ENCODE measurements at places on chromosomes 6 and 20. TPM values are rescaled to one million over a fixed set of nuclear protein-coding genes. Genes with fewer than 3 reads are reported as not detected.

The OR2H1 gene
- polyA plus RNA-seq, result not detected

The UNC5CL gene
- polyA plus RNA-seq, result 4.5 TPM

DNA sequence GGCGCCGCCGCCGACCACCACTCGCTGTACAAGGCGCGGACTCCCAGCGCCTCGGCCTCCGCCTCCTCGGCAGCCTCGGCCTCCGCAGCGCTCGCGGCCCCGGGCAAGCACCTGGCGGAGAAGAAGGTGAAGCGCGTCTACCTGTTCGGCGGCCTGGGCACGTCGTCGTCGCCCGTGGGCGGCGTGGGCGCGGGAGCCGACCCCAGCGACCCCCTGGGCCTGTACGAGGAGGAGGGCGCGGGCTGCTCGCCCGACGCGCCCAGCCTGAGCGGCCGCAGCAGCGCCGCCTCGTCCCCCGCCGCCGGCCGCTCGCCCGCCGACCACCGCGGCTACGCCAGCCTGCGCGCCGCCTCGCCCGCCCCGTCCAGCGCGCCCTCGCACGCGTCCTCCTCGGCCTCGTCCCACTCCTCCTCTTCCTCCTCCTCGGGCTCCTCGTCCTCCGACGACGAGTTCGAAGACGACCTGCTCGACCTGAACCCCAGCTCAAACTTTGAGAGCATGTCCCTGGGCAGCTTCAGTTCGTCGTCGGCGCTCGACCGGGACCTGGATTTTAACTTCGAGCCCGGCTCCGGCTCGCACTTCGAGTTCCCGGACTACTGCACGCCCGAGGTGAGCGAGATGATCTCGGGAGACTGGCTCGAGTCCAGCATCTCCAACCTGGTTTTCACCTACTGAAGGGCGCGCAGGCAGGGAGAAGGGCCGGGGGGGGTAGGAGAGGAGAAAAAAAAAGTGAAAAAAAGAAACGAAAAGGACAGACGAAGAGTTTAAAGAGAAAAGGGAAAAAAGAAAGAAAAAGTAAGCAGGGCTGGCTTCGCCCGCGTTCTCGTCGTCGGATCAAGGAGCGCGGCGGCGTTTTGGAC is 2.0 kb downstream of the SOX4 start:
- DNase-seq, result no peak

The C20orf144 gene
- 0.11 TPM for polyA plus RNA-seq

DNA sequence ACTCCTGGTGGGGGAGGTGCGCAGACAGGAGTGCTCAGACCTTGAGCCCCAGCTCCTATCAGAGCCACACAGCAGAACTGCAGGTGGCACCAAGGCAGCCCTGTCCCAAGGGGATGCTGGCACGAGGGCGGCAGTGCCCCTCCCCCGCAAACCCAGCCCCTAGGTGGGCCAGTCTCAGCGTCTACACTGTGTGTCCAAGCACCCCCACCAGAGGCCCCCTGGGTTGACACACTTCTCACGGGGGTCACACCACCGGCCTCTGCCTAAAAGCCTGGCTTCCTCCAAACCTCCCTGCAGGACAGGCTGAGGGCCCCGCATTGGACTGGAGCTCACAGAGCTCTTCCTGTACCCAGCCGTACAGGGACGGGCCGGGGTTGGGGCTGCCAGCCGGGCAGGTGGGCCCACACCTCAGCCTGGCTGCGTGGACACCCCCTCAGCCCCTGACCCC is 8.1 kb downstream of the SLC2A4RG start:
- DNase-seq, result no peak

The COL21A1 gene
- polyA plus RNA-seq, result 122 TPM

The ABHD16B gene
- not detected for polyA plus RNA-seq

The MEI4 gene
- polyA plus RNA-seq, result 1.8 TPM

- DNase-seq, result no peak
Measured at GRCh38 chr6:137230547-137230946, 11.4 kb upstream of the IFNGR1 start.

- DNase-seq, result no peak
Measured at GRCh38 chr6:70524721-70525286, 41.9 kb upstream of the SDHAF4 start.

The ZSWIM1 gene
- polyA plus RNA-seq, result 17.1 TPM

GRCh38 chr20:22536956-22537756 is 47.2 kb downstream of the FOXA2 start:
- no peak for DNase-seq

DNA sequence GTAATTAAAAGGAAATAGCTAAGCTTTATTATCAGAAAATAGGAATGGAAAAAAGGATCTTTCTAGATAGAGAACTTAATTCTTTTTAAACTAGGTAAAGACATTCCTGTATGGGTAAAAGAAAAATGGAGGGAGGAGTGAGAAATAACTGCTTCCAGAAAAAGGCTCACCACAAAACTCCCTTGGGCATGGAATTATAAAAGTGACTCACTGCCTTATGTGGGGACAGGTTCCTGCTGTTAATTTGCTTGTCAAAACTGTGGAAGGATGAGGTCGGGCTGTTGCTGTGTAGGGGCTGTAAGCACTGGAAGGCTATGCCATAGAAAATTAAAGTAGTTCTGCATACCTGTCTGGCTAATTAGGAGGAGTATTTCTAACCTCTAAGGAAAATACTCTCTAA is 158.7 kb downstream of the UBE3D start:
- DNase-seq, result no peak

The PGC gene
- 0.48 TPM for polyA plus RNA-seq

The ANKRD66 gene
- polyA plus RNA-seq, result 0.06 TPM

DNA sequence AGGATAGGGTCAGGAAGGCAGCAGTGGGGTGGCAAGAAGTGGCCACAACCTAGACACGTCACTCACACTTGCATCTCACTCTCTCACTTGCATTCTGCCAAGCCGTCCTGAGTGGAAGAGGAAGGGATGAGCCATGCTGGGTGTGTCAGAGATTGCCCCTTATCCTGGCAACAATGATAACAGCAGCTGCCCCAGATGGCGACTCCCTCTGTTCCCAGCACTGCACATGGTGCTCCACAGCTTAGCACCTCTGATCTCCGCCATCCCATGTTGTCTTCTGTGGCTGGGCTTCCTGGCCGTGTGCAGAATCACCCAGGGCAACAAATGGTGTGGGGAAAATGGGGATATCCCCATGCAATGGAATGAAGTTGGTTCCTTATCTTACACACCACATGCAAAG is 11.1 kb downstream of the KCNB1 start:
- DNase-seq, result no peak

- no peak for DNase-seq
Measured at GRCh38 chr20:373171-373890, 7.2 kb upstream of the TRIB3 start.

The KIF25 gene
- 0.41 TPM for polyA plus RNA-seq

DNA sequence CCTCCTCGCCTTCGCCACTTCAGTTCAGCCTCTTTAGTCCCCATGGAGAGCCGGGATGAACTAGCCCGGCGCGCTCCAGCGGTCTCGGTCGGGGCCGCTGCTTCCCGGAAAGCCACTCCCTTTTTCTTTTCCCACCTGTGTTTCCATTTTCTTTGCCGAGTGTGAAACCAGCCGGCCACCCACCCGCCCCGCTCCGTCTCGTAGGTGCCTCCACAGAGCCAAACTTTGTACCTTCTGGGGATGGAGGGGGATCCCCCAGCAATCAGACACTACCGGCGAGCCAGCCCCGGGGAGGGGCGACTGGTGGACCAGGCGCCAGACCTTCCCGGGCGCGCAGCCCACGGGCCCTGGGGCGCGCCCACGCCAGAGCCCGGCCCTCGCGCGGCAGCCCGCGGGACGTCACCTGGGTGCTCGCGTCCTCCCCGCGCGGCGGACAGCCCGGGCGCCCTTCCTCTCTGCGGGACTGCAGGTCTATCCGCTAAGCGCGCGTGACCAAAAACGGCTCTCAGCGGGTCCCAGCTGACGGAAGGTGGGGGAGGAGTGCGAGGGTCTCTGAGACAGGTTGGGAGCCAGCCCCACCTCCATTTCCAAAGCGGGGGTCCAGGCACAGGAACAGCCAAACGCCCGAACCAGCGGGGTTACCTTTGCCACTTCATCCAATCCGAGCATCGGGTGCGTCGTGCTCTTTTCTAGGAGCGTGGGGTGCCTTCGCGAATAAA is at the start of gene MCHR2:
TSS of gene MCHR2 (minus strand) at position 691 of the 719 bp plus-strand sequence. CDS start 38,076 bp downstream, outside the sequence.
- no peak for DNase-seq

- no peak for DNase-seq
Measured at GRCh38 chr6:135994857-135995544, 143.5 kb downstream of the PDE7B start.

All from left renal cortex interstitium (tissue), 4 donors.